ENCODE measurements at places on chromosomes 3 and 15. TPM values are rescaled to one million over a fixed set of nuclear protein-coding genes. Genes with fewer than 3 reads are reported as not detected.
A peak's percentile ranks its signal among the peaks of the same experiment; 100 is the strongest.

DNA sequence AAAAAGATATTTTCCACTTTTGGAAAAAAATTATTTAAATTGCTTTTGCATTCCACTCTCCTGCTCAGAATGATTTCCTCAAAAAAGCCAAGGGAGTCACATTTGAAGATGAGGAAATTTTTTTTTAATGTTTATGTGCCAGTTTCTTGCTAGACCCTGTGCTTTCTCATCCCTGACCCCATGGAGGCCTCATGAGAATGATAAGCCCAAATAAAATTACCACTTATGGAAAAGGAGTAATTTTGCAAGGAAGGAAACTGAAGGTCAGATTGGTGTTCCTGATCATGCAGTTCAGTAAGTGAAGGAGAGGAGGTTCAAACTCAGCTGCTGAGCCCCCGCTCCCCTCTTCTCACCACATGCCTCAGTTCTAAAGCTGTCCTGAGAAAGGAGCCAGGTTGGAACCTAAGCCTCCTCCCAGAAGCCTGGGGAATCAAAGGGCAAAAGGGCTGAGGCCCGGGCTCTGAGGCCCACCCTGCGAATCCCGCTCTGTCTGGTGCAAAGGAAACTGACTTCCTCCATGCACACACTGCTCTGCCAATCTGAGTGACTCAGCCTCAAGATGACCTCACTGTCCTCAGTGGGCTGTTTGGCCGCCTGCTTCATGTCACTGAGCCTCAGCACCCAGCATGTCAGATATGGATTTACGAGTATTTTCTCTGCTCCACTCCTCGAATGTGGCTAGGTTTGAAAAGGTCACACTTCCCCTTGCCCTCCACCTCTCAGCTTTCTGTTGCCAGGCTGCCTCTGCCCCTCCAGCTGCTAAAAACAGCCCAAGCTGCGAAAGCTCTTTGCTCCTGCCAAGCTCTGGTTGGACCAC lies 56.9 kb upstream of the FLNB start:
- DNase-seq, result no peak

DNA sequence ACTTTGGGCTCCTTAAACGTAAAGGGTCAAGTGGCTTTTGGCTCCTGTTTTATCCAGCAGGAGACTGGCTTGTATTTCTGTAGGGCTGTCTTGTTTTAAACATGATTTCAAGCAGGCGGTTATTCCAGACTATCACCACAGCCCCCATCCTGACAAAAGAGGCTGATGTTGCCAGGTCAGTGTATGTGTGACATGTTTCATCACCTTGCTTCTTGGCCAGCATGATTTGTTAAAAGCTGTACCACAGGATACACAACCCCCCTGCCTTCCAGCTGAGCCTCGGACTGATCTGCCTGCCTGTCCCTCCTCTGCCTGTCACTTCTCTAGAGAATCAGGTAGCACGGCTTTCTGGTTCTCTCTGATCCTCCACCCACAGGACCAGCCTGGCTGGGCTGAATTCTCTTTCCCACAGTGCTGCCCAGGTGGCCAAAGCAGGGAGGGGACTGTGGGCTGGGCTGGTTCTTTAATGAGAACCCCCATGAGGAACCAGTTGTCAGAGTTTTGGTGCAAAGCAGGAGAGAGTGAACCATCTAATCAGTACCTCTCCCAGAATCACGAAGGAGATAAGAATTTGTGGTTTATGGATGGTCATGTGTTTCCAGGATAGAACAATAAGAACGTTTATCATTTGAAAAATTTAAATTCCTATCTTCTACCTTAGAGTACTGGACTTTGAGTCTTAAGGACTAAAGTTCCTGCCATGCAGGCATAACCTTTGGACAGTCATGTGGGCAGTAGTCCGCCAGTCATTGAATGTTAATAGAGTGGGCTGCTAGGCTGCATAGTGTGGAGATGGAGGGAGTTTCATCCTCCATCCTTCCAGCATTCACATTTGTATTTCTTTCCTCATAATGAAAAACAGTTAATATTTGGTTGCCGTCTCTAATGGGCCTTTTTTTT lies 8.8 kb downstream of the ABHD6 start:
- DNase-seq, result no peak

DNA sequence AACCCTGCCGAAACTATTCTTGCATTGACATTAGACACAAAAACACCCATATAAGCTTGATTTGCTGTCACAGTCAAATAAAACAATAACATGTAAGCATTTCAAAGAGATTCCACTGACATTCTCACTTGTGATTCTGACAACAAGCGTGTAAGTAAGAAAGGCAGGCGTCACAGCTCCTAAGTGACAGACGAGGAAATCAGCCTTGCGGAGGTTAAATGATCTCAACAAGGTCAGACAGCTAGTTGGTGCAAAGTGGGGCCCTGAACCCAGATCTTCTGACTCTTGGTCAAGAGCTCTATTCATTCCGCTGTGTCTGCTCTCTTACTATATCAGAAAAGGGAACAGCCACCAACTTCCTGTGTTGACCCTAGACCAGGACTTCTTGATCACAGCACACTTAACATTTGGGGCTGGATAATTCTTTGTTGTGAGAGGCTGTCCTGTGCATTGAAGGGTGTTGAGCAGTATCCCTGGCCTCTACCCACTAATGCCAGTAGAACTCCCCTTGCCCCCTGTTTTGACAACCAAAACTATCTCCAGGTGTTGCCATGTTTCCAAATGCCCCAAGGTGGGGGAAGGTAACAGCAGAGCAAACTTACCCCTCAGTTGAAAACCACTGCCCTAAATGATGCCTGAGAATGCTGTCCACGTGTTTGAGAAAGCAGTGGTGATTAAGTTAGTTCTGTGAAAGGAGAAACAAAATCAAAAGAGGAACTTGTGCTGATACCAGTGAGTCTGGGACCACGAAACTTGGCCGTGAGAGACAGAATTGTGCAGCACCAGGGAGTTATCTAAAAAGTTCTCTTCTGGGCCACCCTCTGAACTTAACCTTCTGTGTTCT lies 86.1 kb downstream of the LIPC start:
- no peak for DNase-seq

GRCh38 chr3:135125171-135125801 lies 330.2 kb downstream of the EPHB1 start:
- DNase-seq, result peak; percentile 82

GRCh38 chr15:92499731-92500530 lies 106.2 kb downstream of the ST8SIA2 start:
- DNase-seq, result no peak

The WDR76 gene
- 32.6 TPM for total RNA-seq

The NUP210 gene
- 78.9 TPM for total RNA-seq

GRCh38 chr15:25623708-25624107 lies 184.9 kb upstream of the UBE3A start:
- no peak for DNase-seq

- DNase-seq, result no peak
Observed at GRCh38 chr15:67177752-67178151, 76.7 kb downstream of the AAGAB start.

DNA sequence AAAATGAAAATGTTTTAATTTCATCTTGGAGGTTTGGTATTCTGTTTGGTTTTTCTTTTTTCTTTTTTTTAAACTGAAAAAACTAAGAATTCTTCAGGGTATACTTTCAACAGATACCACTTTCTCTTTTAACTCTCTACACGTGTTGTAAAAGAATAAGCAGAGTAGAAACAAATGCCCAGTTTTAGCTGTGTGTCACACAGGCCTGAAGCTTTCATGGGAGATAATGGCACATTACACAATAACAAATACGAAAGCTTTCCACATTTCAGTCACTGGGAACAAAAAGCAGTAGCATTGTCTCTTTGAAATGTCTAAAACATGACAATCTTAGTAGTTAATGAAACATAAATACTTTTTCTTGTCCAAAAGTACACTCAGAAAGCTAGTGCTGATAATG lies 818.5 kb downstream of the TBL1XR1 start:
- no peak for DNase-seq

The GASK1A gene
- total RNA-seq, result 10.3 TPM

GRCh38 chr3:182962166-182962565 lies 18.2 kb downstream of the DCUN1D1 start:
- DNase-seq, result no peak

DNA sequence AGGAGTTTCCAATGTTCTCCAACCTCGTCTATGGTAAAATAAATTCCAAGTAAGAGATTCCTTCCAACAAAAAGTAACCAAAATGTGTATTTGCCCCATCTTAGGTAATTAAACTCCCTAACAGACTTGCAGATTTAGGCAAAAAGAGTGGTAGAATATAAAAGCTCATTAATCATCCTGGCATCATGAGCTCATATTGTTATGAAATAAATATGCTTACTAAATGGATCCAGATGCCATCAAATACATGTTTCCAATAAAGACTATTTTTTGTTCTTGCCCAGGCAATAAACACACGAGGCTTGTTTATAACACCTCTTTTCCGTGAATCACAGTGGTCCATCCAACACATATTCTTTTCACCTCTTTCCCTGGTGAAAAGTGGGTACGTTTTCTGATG lies 189.4 kb downstream of the THSD4 start:
- no peak for DNase-seq

GRCh38 chr15:95194746-95195145 lies 963.4 kb downstream of the MCTP2 start:
- DNase-seq, result no peak

GRCh38 chr3:13110678-13111116 lies 37.5 kb upstream of the IQSEC1 start:
- DNase-seq, result peak; percentile 60

The TM4SF18 gene
- total RNA-seq, result not detected

DNA sequence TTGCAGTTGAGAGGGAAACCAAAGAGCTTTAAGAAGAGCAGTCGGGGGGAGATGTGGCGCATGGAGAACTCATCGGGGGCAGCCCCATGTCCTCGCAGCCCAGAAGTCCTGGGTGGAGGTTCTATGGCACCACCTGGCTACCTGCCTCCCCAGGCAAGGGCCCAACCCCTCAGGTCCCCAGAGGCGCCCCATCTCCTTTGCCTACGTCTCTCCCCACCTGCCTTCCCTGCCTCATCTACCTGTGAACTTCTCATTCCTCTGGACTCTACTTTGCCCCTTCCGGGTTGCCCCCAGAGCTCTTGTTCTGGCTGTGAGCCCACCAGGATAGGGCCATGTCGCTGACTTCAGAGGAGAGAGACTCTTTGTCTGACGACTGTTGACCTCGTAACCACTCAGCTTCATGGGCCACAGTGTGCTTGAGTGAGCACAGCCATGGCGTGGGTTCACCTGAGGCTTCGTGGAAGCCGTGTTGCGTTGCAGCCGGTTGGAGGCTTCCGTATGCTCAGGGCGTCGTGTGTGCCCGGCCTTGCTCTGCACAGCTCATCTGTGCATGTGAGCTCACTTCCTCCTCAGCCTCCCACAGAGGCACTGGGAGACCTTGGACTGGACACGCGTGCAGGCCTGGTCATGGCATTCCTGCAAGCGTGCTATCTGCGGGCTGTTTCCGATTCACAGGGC lies 13.4 kb downstream of the APBA2 start:
- DNase-seq, result no peak

The SPTSSB gene
- total RNA-seq, result 1.1 TPM

The ZNF710 gene
- 14.9 TPM for total RNA-seq

GRCh38 chr15:83733206-83733605 lies 79.3 kb downstream of the ADAMTSL3 start:
- no peak for DNase-seq

GRCh38 chr3:68817243-68817642 lies 115.1 kb downstream of the TAFA4 start:
- DNase-seq, result no peak

- peak; percentile 65 for DNase-seq
Observed at GRCh38 chr3:72376956-72377710, 471.1 kb downstream of the SHQ1 start.

DNA sequence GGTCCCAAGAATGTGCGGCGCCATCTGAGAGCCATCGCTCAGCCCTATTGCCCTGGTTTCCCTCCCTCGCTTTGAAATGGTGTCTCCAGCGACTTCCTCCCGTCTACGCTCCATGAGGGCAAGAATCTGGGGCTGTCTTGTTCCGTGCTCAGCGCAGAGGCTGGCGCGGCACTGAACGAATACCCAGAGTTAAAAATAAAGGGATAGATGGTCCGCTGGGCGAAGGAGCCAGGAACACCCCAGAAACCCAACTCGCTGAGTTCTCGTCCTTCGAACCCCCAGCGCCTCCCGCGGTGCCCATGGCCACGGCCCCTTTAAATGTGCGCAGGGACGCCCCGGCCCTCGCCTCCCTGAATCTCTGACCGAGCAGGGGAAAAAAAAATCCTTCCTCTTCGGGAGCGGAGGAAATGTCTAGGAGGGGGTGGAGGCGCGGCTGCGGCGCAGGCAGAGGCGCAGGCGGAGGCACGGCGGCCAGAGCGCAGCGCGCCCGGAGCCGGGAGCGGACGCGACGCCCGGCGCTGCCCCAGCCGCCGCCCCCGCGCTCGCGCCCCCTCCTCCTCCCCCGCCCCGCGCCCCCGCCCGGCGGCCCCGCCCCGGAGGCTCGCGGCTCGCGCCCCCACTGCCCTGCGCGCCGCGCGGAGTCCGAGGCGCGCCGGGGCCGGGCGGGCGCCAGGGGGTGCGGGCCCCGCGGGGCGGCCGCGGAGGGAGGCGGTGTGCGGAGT lies 8.5 kb upstream of the FGD5 start:
- DNase-seq, result peak; percentile 73

DNA sequence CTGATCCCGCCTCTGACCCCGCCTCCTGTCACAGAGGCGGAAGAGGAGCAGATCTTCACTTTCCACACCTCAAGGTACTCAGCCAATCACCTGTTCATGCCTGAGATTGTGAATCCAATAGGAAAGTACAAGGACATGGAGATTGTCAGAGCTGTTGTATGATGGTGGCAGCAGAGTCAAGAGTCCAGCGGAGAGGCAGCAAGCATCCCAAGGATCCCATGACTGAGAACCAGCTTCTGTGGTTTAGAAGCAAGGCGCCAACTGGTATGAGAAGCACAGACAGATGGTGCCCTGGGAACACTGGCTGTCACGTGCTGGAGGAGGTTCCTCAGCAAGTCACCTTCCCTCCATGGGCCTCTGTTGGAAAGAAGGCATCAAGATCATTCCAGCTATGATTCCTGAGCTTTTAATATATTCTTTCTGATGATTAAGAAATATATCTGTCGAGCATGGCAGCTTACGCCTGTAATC lies 93.9 kb downstream of the CPN2 start:
- no peak for DNase-seq

DNA sequence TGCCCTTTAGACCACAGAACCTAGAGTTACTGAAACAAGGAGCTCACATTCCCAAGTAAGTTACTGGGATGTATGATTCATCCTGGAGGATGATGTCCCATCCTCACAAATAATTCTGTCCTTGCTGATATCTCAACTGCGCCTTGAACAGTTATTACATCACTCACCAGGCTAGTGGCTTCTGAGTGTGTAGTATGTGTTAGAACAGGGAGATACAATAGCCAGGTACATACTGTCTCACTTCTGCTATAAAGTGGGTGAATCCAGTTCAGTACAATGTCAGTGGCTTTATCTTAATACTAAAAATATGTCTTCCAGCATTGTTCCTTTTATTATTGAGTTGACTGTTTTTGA lies 483.2 kb upstream of the FRG2C start:
- DNase-seq, result no peak

GRCh38 chr3:43378066-43378935 lies 92.0 kb downstream of the SNRK start:
- DNase-seq, result peak; percentile 48

The IMPG2 gene
- total RNA-seq, result 0.03 TPM

DNA sequence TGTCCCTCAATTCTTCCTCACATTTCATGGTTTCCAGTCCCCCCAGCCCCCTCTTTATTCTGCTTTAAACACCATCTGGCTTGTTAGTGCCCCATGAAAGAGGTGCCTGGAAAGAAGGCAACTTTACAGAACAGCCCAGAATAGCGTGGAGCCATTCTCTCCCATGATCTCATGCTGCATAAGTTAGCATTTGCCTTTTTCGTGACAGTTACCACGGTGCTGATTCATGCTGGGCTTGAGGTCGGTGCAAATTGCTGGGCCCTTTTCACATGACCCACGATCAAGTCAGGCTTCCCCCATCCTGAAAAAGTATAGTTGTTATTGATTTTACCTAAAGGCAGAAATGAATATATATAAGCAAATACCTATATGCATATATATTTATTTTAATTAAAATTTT lies 29.6 kb downstream of the SQOR start:
- DNase-seq, result no peak

The ARL6IP5 gene
- 72.4 TPM for total RNA-seq

The KLHL40 gene
- total RNA-seq, result not detected

Data from neural progenitor cell (in vitro differentiated cells).